Stimulated activated CD4-positive, alpha-beta T cell treated with anti-CD3 and anti-CD28 coated beads, Interleukin-15, amount 100 ng/mL, for 1 hour (primary cell): ENCODE measurements at places on chromosomes 7 and 10.

DNA sequence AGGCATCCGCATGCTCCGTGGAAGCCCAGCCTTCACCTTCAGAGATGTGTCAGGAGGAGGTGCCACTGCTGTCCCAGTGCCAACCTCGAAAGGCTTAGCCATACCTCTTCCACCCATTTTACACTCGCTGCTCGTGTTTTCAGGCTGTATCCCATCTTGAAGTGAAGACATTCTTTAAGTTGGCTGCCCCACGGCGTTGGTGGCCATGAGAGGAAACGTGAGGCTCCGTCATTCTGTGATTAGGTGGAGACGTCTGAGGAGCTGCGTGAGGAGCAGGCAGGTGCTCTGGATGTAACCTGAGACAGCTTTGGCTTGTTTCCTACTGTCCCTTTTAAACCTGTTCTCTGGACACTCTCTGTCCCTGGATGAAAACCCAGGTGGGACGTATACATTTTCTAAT lies 159.9 kb upstream of the RNF32 start:
- DNase-seq, result no peak

DNA sequence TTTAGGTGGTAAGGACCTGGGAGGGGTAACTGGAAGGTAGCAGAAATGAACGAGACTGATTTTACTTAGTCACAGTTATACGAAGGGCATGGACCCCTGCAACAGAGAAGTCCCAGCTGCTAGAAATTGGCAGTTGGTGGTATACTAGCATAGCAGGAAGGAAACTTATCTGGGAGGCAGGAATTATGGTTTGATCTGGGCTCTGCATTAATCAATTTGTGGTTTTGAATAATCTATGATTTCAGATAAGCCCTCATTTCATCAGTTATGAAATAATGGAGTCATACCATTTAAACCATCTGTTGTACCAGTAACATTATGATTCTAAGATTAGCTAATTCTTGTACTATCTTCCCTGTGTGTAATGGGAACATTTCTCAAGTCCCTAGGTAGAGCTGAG lies 54.0 kb upstream of the TMEM229A start:
- DNase-seq, result no peak

- DNase-seq, result no peak
Observed at GRCh38 chr7:120733143-120733542, 124.8 kb downstream of the TSPAN12 start.

DNA sequence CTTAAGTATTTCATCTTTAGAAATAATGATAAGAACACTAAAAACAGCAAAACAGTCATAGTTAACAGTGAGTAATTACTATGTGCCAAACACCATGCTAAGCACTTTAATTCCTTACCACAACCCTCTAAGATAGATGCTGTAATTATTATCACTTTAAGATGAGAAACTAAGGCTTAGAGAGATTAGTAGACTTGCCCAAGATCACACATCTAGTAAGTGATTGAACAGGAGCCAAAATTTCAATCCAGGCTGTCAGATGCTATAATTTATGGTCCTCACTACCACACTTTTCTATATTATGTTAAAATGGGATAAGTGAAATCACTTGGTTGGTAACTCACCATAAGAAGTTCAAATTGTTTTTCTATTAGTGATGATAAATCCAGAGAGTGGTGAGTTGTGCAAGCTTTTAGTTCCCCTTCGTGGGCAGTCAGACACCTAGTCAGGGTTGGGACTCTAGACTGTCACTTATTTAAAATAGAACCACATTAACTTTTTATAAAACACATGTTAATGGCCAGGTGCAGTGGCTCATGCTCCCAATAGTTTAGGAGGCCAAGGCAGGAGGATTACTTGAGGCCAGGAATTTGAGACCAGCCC lies 85.9 kb upstream of the GATA3 start:
- DNase-seq, result no peak

- DNase-seq, result no peak
Observed at GRCh38 chr10:42801135-42801534, 18.5 kb downstream of the BMS1 start.
